HuH-7 (cell line): ENCODE measurements at places on chromosomes 3 and 15.

DNA sequence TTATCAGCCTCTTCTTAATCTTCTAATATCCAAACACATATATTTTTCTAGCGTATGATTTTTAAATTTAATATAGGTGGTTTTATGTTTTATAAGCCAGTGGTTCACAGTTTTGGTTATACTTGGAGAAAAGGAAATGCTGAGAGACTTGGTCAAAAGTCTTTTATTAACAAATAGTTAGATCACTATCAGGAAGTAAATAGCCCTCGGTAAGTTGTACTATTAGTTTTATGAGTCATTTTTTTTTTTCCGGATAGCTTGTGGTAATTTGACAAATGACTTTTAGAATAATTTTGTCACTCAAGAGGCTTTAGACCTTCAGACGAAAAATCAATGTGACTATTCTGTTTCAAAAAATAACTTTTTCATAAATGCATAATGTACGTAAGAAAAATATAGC is 232.2 kb upstream of the ROBO1 start:
- no peak for DNase-seq

GRCh38 chr3:53833700-53834099 is 12.5 kb downstream of the CHDH start:
- no peak for DNase-seq

DNA sequence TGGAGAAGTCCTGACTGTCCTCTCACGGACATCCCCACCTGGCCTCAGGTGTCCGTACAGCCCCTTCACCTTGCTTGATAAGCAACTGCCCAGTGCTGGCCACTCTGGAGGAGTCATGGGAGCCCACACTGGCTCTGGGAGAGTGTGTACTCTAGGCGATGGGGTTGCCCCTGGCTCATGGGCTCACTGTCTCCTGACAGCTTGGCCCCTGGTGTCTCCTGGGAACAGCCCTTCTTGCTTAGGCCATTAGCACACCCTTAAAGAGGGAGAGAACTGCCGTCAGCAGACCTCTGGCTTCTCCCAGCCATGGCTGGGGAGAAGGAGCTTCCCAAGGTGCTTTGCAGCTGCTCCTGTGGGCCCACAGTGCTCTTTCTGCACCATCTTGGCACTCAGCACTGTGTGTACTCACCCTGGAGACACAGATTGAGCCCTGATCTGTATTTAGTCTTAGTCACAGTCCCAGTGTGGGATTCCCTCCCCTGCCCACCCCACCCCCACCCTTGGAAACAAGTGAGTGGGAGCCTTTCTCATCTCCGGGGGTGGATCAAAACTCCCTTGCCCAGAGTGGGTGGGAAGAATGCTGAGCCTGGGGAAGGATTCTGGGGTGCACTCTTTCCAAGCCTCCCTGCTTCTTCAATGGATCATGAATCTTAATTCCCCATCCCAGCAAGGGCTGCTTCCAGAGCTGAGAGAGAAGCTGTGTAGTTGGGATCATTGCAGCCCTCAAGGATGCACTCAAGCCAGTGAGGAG is 83.5 kb upstream of the ADPGK start:
- no peak for DNase-seq

GRCh38 chr3:153400641-153401040 is 238.6 kb downstream of the RAP2B start:
- DNase-seq = no peak

- no peak for DNase-seq
Measured at GRCh38 chr3:138019281-138020069, 9.5 kb downstream of the CLDN18 start.

- DNase-seq = no peak
Measured at GRCh38 chr3:178384321-178385230, 151.7 kb upstream of the KCNMB2 start.

DNA sequence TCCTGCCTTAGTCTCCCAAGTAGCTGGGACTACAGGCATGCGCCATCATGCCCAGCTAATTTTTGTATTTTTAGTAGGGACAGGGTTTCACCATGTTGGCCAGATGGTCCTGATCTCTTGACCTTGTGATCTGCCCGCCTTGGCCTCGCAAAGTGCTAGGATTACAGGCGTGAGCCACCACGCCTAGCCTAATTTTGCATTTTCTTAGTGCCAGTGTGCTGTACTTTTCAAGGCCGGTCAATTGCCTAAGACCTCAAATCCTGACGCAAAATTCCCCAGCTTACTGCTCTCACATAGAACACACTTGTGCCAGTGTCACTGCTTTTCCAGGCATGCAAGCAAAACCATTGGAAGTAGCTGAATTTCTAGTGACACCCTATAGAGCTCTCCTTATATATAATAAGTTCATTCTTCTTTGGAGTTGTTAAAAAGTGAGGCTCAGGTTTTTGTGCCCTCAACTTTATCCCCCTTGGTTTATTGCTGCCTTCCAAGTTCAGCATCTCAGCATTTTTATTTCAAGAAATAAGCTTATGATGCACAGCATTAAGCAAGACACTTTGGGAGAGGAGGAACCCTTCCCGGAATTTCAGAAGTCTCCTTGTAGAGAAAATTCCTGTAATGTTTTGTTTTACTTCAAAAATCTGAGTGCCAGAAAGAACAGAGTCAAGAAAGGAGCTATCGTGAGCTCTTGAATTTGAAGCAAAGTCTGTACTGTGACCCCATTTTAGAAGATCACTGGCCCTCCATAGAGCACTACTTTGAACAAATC is 93.2 kb downstream of the FILIP1L start:
- no peak for DNase-seq

GRCh38 chr15:89591834-89592233 is 16.6 kb downstream of the TICRR start:
- DNase-seq = no peak

DNA sequence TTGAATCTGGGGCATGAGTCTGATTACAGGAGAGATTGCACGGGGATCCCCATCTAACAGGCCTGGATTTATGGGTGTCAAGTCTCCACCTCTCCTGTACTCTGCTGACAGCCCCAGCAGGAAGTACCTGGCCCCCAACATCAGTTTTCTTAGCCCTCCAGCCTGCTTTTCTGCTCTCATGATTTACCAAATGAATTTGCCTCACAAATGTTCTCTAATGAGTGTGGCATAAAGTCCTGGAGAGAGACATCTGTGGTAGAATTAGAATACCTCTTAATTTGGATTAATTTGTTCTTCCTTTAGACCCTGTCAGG is 60.1 kb downstream of the FNDC3B start:
- no peak for DNase-seq

DNA sequence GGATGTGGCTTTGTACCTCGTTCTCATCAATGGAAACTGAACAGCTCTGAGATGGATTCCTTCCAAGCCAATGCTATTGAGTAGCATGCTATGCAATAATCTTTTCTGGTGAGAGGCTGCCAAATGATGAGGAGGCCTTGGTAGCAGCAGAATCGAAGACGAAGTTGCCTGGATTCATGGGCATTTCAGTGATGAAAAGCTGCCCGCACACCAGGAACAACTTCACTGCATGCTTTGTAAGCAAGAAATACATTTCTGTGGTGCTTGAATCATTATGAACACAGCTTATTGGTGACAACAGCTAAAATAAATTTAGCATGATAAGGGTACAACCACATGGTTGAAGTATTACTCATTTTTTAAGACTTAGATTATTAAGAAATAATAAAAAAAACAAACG is 246.8 kb upstream of the ROBO1 start:
- no peak for DNase-seq

DNA sequence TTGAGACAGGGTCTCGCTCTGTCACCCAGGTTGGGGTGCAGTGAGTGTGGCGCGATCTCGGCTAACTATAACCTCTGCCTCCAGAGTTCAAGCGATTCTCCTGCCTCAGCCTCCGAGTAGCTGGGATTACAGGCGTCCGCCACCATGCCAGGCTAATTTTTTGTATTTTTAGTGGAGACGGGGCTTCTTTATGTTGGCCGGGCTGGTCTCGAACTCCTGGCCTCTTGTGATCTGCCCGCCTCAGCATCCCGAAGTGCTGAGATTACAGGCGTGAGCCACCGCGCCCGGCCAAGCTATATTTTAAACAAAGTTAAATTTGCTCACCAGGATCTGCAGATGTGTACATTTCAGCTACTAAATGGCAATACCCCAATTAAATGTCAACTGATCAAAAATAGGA is 1.1 kb upstream of the C3orf38 start:
- no peak for DNase-seq

DNA sequence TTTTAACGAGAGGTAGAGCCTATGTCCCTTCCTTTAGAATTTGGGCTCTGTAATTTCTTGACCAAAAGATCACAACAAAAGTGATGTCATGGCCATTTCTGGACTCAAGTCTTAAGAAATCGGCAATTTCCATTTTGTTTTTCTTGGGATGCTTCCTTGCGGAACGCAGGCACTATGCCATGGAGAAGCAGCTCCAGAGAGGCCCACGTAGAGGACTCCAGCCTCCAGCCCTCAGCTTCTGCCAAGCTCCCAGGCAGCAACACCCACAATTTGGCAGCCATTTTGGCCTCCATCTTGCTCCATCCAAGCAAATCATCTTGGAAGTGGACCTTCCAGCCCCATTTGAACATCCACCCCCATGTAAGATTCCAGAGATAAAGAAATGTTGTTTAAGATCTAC is 6.0 kb upstream of the GPD1L start:
- DNase-seq = no peak

- no peak for DNase-seq
Measured at GRCh38 chr15:40902605-40903561, 8.6 kb downstream of the VPS18 start.

DNA sequence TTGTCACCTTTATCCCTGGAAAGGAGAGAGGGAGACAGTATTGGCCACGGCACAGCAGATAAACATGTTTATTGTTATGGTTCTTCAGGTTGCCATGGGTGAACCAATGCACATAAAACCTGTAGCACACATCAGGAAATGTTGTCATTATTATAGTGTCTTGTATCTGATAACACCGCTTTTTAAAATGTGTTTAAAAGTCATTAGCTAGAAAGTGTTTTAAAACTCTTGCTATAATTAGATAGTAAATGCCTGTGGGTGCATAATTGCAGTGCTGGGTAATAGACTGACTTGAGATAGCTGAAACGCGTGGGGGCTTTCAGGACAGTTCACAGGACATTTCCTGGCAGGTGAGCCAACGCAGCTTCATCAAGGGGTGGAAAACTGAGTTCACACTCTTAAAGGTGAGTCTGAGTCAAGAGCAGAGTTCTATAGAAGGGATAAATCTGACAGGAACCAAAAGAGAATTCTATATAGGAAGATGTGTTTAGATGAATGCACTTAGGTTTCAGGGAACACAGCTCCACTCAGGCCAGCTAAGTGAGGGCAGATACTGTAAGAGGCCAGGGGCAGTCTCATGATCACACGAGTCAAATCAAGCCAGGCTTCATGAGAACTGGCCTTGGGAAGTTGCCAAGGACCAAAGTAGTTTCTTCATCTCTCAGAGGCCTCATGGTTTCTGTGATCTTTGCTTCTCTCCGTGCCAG is 35.6 kb upstream of the PPP4R2 start:
- no peak for DNase-seq

GRCh38 chr3:69806735-69807438 is 67.6 kb downstream of the MITF start:
- DNase-seq = no peak

GRCh38 chr3:158249183-158249582 is 139.3 kb downstream of the RSRC1 start:
- no peak for DNase-seq

- DNase-seq = no peak
Measured at GRCh38 chr3:38128303-38128655, 8.6 kb downstream of the ACAA1 start.

DNA sequence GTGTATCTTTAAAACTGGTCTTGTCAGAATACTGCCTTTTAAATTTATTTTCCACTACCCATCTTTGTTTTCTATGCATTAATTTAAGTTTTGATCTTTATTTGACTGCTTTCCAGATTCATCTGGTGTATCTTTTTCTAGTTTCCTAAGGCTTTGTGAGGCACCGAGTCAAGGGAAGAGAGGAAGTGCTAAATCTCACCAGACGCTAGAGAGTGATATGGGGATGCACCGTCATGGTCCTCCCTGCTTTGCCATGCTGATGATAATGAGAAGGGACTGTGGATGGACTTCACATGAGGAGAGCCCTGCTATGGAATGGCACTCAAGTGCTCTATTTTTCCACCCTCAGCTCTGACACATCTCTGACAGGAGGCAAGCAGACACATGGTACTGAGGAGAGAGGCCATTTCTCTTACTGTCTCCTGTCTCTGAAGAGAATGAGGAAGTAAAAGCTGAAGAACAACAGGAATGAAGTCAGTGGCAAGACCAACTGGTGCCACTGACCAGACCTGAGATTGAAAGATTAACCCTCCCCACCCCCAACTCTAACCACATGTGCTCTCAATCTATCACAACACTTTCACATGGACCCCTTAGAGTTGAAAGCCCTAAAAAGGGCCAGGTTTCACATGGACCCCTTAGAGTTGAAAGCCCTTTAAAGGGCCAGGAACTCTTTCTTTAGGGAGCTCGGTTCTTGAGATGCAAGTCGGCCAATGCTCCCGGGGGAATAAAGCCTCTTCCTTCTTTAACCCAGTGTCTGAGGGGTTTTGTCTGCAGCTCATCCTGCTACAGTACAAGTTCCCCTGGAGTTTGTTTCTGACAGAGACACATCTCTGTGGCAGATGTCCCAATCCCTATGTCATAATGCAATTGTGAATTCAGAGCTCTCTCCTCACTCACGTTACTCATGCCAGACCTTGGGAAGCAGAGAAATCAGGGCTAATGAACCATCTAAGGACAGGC is at the start of gene IQCF2:
IQCF2 (plus strand) TSS at position 913 of the 963 bp plus-strand sequence. CDS start 52 bp downstream, outside the sequence.
- DNase-seq = no peak

DNA sequence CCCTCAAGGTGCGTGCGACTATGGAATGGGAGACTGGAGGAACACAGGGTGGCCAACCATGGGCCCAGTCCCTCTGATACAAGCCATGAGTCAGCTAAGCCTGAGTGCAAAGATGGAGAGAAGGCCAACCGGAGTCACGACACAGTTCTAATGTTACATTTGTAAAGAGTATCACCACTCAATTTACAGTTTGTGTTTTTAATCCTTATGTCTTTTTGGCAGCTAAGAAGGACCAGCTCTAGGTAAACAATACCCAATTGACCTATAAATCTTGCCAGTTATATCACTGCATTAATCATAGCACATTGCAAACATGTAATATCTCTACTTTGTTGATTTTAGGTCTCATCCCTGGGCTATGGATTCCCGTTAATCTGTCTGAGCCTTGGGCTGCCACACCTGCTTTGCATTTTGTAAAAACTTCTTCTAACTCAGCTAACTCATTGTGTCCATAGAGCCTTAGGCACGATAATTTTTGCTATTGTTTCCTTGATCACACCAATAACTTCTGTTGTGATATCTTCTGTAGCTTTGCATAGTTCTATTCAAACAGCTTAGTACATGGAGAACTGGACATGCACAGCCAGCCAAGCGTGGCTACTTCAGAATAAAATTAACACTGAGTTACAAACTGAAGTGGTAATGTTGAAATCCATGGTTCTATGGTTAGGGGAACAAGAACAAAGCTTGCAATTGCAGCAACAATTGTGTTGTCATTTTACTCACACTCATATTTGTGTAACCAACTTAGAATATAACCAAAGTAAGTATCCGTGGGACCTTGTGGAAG is 50.3 kb downstream of the LSM3 start:
- no peak for DNase-seq

- no peak for DNase-seq
Measured at GRCh38 chr3:20055020-20055775, 15.0 kb downstream of the KAT2B start.

- DNase-seq = no peak
Measured at GRCh38 chr15:25061808-25062550, 107.2 kb downstream of the SNRPN start.

- no peak for DNase-seq
Measured at GRCh38 chr15:33894193-33894592, 74.1 kb upstream of the CHRM5 start.
